ENCODE measurements at places on chromosomes 13 and 19.

DNA sequence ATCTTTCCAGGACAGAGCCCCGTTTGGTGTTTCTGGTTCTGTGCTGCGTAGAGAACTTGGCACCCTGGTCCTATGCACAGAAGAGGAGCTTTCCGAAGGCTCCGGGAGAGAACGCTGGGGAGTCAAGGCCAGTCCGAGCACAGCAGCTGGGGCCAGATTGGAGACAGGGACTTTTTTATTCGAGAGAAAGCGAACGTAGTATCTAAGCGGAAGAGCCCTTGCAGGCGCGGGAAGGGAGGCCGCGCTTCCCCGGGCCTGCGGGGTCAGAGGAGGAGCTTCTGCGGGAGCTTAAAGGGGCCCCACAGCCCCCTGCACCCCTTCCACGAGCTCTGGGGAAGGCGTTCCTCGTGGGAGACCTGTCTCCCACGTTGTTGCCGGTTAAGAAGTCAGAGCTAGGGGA is 48.6 kb upstream of the ARHGEF7 start:
- no peak for DNase-seq

DNA sequence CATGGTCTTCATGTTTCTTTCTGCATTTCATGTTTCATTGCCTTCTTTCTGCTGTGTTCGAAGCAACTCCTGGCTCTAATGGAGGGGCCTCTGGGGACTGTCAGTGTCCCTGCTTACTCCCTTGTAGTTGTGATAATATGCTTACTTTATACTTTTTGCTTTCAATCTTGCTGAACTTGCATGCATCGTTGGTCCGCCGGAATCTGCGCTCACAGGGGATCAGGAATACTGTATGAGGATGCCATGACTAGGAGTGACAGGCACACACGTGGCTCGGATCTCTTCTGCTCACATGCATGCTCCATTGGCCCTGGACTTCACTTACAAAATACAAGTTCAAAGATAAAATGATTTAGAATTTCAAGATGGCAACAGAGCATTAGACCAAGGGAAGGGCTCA is 108.8 kb downstream of the SIPA1L3 start:
- DNase-seq: no peak

GRCh38 chr13:53043398-53043797 is 14.8 kb downstream of the OLFM4 start:
- DNase-seq: no peak

- DNase-seq: no peak
These were observed 40.2 kb downstream of the RFXAP start for GRCh38 chr13:36859259-36859658.

- no peak for DNase-seq
These were observed at the start of gene ASPDH for GRCh38 chr19:50513746-50514345. Gene ASPDH, minus strand, starts transcription at chr19:50513913. Its CDS starts 90 bp downstream, at chr19:50513823.

DNA sequence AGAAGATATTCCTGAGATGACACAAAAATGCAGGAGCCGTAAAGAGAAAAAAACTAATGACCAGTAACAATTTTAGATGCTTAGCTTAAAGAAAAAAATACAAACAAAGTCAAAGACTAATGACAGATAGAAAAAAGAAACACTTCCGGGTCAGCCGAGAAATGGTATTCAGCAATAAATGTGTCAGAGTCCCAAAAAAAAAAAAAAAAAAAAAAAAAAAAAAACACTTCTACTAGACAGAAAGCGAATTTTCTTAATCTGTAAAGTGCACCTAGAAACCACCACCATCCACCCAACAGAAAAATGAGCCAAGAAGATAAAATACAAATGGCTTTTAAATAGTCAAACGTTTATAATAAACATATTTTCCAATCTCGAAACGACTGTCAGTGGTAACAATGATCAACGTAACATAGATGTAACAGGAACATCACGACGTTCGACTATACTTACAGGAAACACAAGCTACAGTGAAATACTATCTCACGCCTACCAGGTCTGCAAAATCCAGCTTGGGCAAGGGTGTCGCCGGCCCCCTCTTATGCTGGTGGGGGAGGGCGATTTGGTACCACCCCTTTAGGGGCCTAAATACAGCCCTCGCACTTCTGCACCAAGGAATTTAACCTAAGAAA is 10.6 kb downstream of the ABHD17A start:
- DNase-seq: no peak

GRCh38 chr13:25088562-25089221 is 7.2 kb upstream of the PABPC3 start:
- no peak for DNase-seq

- no peak for DNase-seq
These were observed 44.5 kb upstream of the PARP4 start for GRCh38 chr13:24557081-24557480.

DNA sequence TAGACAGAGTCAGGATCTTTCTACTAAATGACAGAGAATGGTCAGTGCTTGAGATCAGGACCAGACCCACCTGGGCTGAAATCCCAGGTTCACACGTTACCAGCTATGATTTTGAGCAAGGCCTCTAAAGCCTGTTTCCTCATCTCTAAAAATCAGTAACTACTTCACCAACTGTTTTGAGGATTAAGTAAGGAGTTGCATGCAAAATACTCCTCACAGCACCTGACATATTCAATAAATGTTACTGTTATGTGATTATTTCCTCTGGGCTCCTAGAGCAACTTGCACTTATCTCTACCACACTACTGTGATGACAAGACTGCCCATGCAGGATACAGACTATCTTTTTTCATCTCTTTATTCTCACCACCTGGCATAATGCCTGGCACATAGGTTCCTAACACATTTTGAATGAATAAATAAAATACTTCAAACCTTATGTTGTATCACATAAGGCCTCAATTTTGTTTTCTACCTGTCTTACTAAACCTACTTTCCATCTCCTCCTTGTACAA is 1.8 kb downstream of the KATNAL1 start:
- no peak for DNase-seq

DNA sequence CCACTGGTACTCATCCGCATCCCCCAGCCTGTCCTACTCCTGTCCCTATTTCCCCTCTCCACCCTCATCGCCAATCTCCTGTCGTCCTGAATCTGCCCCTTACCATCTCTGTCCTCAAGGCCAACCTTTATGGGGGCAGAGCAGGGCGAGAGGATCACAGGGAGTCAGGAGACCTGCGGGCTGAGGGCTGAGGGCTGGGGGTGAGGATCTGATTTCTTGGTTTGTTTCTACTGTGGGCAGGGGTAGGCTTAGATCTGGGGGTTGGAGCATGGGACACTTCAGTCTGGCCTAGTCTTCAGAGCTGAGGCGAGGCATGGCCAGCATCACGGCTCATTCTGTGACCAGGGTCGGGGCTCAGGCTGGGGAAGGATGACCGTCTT is 16.5 kb upstream of the ERCC1 start:
- peak; percentile 5 for DNase-seq

DNA sequence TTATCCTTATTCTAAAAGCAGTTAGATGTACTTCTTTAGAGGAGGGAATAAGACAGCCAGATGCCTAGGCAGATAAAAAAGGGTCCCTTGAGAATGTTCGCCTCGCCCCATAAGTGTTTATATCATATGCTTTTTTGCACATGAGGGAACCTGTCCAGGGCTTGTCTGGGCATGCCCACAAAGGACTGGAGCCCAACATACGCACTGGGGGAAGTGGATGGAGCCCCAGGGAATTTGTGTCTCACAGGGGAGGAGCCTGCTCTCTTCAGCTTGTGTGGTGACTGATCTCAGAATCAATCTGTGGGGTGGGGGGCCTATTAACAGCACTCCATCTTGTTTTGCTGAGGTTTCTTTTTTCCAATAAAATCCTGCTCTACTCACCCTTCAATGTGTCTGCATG is 22.6 kb downstream of the MED4 start:
- no peak for DNase-seq

DNA sequence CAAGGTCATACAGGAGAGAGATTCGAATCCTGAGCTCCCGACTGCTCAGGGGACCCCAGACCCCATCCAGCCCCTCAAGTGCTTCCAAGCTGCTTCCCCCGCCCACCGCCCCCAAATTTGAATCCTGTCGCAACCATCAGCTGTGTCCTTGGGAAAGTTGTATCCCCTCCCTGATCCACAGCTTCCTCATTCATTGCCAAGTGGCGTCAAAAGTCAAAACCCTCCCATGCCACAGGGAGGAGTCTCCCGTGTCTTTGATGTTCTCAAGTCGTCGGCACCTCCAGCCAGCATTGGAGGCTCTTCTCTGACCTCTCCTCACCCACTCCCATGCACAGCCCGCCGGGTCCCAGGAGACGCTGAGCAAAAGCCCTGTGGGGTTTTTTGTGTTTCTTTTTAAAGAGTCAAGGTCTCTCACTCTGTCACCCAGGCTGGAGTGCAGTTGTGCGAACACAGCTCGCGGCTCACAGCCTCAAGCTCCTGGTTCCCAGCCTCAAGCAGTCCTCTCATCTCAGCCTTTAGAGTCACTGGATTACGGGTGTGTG is 2.8 kb upstream of the IFI30 start:
- DNase-seq: no peak

- DNase-seq: no peak
These were observed 98.3 kb downstream of the TUBA3C start for GRCh38 chr13:19083340-19083739.

DNA sequence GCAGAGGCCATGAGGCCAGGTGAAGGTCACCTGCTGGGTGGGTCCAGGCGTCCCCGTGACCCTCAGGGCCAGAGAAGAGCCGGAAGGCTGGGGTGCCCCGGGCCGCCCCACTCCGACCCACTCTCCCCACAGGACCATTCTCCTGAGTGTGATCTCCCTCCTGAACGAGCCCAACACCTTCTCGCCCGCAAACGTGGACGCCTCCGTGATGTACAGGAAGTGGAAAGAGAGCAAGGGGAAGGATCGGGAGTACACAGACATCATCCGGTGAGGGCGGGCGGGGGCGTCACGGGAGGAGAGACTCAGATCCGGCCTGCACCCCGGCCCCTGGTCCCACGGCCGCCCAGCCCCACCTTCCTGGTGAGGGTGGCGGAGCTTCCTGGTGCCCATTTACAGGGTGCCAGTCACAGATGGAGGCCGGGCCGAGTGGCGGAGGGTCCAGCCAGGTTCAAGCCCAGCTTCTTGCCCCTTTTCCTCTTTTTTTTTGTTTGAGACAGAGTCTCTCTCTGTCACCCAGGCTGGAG is 5.4 kb downstream of the CDC34 start:
- no peak for DNase-seq

DNA sequence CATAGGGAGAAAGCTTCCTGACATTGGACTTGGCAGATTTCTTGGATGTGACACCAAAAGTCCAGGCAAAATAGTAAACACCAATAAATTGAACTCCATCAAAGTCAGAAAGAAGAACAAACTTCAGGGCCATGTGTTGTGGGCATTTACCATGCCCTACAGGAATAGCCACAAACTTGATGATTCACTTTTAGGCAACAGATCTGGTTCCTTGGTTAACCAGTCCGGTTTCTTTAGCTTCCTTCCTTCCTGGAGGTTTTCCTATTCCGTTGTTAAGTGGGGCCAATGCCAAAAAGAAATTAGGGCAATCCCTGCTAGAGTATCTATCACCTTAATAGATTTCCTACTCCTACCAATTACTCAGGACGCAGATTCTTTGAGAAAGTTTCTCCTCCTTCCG is 25.2 kb downstream of the IGFL1 start:
- DNase-seq: no peak

DNA sequence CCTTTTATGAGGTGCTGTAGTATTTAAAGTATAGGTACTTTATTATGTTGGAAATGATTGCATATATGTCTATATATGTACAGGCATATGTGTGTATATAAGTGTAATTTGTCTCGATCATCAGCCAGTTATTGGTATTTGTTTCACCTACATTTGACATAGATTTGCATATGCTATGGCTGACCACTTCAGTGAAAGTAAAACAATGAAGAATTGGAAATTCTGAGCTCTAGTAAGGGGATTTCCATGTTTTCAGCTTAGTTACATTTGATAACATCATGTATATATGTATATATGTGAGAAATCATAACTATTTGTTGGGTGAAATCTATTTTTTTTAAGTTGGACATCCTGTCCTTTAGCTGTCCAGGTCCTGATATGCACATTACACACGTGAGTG is 1303.9 kb downstream of the EFNB2 start:
- no peak for DNase-seq

DNA sequence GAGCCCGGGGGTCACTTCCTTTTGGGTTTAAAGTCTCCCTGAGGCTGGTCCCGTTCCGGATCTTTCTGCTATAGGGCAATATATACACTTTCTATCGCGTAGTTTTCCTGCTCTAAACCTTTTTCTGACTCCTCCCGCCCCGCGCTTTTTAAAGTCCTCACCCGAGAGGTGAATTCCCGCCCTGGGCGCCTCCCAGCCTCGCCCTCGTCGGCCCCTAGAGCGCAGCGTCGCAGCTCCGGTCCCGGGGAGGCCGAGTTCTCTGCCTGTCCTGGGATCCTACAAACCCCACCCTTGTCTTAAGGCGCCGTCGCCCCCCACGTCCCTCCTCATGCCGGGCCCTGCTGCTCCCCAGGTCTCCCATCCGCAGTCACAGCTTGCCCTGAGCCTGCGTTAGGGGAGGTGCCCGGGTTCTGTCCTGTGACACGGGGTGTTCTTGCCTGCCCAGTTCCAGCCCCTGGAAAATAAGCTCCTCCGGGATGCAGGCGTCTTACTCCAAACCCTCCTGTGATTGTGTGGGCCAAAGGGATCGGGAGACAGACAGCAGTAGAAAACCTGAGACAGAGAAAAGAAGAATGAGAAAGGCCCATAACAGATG is 491 bp downstream of the ZNF525 start:
- peak; percentile 49 for DNase-seq

- no peak for DNase-seq
These were observed 6.3 kb downstream of the SLC17A7 start for GRCh38 chr19:49434907-49435583.

- DNase-seq: peak; percentile 36
These were observed 139.2 kb downstream of the TNFSF13B start for GRCh38 chr13:108408672-108409071.

DNA sequence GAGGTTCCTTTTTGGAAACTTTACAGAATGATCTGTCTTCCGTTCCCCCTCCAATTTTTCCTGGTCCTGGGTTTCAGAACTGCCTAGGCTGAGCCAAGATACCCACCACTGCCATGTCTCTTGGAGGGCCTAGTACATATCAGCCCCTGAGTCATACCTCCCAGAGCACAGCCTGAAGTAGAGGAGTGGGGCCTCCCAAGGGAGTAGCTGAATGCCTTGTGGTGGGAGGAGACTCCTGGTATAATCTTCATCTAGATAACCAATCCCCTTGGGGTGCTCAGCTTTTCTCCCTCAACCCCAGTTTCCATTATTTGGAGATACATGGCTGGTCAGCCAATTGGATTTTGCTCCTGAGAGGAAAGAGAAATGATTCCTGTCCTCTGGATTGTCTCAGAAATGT is 30.3 kb downstream of the ZNF763 start:
- DNase-seq: no peak

- no peak for DNase-seq
These were observed 37.5 kb upstream of the SLITRK1 start for GRCh38 chr13:83919775-83920174.
